ENCODE measurements at places on chromosomes 16 and 17.

DNA sequence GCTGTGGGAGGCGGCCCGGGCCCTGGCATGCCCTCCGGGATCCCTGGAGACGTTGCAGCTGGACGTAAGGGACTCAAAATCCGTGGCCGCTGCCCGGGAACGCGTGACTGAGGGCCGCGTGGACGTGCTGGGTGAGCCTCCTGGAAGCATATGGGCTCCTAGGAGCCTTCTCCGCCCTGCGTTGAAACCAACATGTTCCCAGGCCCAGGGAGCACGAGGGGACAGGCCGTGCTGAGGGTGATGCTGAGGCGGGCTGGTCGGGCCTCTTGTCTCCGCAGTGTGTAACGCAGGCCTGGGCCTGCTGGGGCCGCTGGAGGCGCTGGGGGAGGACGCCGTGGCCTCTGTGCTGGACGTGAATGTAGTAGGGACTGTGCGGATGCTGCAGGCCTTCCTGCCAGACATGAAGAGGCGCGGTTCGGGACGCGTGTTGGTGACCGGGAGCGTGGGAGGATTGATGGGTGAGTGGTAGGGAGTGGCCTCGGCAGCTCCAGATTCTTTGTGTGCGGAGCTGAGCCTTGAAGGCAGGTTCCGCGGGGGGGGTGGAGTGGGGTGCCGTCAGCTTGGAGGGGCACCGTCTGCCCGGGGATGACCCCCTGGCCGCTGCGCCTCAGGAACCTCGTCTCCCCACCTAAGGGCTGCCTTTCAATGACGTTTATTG, 567 bp downstream of the HSD17B1 start:
- DNase-seq, result no peak

- no peak for DNase-seq
These were observed 17.7 kb downstream of the KIF19 start for GRCh38 chr17:74343526-74344284.

DNA sequence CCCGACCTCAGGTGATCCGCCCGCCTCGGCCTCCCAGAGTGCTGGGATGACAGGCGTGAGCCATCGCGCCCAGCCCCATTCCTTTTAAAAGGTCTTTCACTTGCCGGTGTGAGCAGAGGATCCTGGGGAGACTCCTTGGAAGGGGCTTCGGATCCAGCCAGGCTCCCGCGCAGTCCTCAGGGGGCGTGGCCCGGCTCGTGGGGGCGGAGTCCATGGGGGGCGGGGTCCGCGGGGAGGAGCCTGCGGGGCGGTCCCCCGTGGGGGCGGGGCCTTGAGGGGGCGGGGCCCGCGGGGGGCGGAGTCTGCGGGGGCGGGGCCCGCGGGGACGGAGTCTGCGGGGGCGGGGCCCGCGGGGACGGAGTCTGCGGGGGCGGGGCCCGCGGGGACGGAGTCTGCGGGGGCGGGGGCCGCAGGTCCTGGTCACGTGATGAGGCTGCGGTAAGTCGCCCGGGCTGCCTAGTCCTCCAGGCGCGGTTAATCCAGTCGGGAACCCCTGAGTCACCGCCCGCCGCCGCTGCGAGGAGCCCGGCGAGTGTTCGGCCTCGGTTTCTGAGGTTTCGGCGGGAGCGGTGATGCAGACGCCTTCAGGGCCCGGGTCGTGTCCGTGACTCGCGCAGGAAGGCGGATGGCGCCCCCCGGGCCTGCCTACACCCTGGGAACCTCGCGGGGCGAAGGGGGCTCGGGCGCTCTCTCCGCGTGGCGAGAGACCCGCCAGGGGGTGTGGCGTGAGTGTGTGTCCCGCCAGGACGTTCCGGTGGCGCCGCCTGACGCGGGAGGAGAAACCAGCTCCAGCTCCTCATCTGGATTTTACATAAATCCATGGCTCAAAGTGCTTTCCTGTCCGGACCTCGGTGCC, 23.6 kb upstream of the ABR start:
- peak; percentile 37 for DNase-seq

DNA sequence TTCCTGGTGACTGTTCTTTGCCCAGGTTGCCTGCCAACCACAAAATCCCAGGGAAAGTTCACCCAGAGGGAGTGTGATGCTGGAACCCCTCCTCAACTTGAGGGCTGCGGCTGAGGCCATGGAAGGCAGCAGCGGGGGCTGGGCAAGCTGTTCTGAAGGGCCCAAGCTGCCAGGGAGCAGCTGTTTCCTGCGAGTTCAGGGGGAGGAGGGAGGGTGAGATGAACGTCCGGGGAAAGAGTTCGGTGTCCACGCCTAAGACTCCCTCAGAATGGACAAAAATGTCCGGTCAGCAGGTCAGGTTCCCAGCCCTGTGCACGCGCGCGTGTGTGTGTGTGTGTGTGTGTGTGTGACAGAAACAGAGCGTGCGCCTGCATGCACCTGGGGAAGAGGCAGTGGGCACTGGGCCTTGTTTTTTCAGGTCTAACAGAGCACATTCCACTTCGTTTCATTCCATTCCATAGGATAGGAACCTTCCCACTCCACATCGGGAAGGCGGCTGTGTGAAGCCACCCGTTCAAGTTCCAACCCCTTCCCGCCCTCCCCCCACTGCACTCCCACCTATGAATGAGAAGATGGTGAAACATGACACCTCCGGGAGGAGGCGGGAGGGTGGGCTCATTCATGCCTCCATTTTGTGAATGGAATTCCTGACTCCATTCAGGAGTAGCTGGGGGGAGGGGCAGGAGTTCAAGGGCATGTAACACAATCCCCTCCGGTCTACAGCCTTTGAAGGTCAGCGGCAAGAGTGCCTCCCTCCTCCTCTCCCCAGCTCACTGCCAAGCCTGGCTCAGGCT, 15.7 kb downstream of the ETV4 start:
- no peak for DNase-seq

- no peak for DNase-seq
These were observed 7.3 kb downstream of the C16orf54 start for GRCh38 chr16:29738514-29738913.

- DNase-seq, result no peak
These were observed 9.2 kb downstream of the DNAH17 start for GRCh38 chr17:78567991-78568390.

- DNase-seq, result no peak
These were observed 5.4 kb upstream of the APOH start for GRCh38 chr17:66234611-66235010.

GRCh38 chr17:83146347-83146746, 66.9 kb downstream of the METRNL start:
- no peak for DNase-seq

All from stimulated activated CD8-positive, alpha-beta memory T cell treated with anti-CD3 and anti-CD28 coated beads, Interleukin-15, amount 100 ng/mL, for 4 hours (primary cell).